ENCODE measurements at places on chromosomes 13 and 19.

- no peak for DNase-seq
Observed at GRCh38 chr13:77619655-77620054, 77.8 kb upstream of the SLAIN1 start.

- DNase-seq, result peak; percentile 75
Observed at GRCh38 chr19:3606690-3607289, at the start of gene TBXA2R. Gene TBXA2R, minus strand, starts transcription at chr19:3606875. Its CDS starts 6,241 bp downstream, at chr19:3600634.

- no peak for DNase-seq
Observed at GRCh38 chr13:44199627-44200207, 173.9 kb upstream of the SERP2 start.

- no peak for DNase-seq
Observed at GRCh38 chr13:30744056-30744680, 8.8 kb downstream of the ALOX5AP start.

- DNase-seq, result peak; percentile 71
Observed at GRCh38 chr13:80180740-80181355, 160.1 kb downstream of the SPRY2 start.

Data from SJCRH30 (cell line).